Hematopoietic multipotent progenitor cell (in vitro differentiated cells): ENCODE measurements at places on chromosomes 16 and 17. TPM values are rescaled to one million over a fixed set of nuclear protein-coding genes. Genes with fewer than 3 reads are reported as not detected.

DNA sequence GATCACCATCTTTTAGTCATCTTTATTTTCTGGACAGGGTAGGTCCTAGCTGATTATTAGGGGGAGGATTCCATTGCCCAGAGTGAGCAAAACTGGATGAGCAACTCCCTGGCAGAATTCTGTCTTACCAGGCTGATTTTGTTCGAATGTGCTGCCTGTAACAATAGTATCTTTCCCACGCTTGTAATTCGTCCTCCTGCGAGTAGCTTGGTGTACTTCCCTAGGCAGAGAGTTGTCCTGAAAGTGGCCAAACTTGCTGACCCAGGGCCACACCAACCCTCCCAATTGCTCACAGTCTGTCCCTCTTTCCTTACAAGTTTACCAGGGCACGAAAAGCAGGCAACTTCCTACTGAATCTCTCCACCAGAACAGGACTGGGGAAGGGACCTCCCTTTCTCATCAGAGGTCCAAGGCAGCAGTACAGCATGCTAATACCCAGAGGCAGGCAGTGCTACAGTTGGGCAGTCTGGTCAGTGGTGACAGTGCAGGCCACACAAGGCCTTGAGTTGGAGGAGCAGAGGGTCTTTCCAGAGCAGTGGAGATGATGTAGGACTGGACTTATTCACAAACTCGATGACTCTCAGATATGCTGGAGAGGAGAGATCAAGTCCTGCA is 67.8 kb upstream of the NLK start:
- DNase-seq: no peak

- DNase-seq: no peak
These were observed 138.4 kb upstream of the DNAH9 start for GRCh38 chr17:11459861-11460331.

DNA sequence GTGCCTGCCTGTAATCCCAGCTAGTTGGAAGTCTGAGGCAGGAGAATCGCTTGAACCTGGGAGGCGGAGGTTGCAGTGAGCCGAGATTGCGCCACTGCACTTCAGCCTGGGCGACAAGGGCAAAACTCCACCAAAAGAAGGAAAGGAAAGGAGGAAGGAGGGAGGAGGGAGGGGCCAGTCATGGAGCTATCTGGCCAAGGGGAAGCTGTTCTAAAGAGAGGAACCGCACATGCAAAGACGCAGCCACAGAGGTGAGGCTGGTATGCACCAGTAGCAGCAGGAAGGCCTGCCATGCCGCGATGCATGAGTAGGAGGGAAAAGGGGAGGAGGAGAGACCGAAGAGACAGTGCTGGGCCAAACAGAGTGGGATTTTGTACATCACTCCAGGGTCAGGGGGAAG is 35.9 kb downstream of the HSBP1 start:
- peak; percentile 26 for DNase-seq

SDR42E2 gene
- total RNA-seq: 0.27 TPM

- DNase-seq: no peak
These were observed 438.8 kb upstream of the C16orf82 start for GRCh38 chr16:26627958-26628357.

PSMB10 gene
- total RNA-seq: 281 TPM

GRCh38 chr17:71412803-71413202 is 708.0 kb upstream of the SOX9 start:
- DNase-seq: no peak

SLC13A2 gene
- not detected for total RNA-seq

- DNase-seq: peak; percentile 85
These were observed 2.5 kb downstream of the P2RX1 start for GRCh38 chr17:3913531-3914311.

DNA sequence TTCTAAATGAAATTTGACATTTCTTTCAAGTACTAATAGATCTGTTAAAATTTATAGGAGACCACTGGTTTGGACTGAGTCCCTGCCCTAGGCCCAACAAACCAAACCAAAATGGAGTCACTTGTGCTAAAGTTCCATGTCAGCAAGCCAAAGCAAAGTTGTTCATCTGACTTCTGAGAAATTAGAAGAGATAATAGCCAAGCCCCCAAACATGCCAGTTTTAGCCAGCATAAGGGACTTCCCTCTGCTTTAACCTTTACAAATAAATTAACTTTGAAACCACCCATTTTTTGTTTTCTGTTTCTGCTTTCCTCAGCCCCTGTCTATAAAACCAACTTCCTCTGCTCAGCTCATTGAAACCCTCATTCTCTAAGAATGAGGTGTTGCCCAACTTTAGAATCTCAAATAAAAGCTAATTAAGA is 18.9 kb downstream of the CDR2 start:
- DNase-seq: no peak

DNA sequence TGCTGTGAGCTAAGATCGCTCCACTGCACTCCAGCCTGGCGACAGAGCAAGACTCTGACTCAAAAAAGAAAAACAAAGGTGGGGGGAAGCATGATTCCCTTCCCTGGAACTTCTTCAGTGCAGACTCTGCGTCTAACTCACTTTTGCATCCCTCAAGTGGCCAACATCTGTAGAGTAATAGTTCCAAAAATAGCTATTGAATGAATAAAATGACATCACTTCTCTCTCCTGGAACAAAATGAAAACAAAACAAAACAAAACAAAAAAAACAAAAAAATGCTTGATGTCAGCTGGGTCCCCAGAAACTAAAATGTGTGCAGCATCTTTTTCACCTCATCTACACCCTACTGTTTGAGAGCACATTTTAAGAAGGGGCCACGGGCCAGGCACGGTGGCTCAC is 197.7 kb upstream of the NOG start:
- no peak for DNase-seq

DNA sequence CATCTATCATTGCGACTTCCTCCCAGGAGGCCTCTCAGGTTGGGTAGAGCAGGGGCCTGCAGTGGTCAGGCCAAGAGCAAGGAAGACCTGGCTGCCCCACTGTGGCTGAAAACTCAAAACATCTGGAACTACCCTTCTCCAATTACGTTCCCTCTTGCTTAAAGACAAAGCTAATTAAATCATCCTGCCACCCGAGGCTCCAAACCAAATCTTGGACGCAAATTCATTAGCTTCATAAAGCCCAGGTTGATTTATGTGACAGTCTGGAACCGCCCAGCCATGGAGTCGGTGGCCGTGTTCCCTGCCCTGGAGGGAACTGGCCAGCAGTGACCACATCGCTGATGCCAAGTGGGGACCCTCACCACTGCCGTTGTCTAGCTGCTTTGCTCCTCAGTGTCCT is 21.4 kb downstream of the GRIN2C start:
- DNase-seq: no peak

GRCh38 chr16:75402821-75403475 is 30.4 kb downstream of the CFDP1 start:
- DNase-seq: no peak

RNF222 gene
- 0.27 TPM for total RNA-seq

DNA sequence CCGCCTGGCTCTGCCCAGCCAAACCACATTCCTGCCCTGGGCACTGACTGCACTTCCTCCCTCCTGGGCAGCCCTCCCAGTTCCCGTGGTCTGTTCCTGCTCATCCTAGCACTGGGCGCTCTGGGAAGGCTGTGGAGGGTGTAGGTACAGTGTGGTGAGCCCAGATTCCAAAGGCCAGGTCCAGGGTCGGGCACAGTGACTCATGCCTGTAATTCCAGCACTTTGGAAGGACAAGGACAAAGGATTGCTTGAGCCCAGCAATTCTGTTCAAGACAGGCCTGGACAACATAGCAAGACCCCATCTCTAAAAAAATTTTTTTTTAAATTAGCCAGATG is 30.6 kb downstream of the C16orf74 start:
- DNase-seq: no peak

GRCh38 chr16:13866073-13866472 is 53.9 kb upstream of the ERCC4 start:
- peak; percentile 61 for DNase-seq

RASL10B gene
- total RNA-seq: 2.2 TPM

RNF112 gene
- total RNA-seq: under 0.01 TPM

HEATR9 gene
- total RNA-seq: not detected

DNA sequence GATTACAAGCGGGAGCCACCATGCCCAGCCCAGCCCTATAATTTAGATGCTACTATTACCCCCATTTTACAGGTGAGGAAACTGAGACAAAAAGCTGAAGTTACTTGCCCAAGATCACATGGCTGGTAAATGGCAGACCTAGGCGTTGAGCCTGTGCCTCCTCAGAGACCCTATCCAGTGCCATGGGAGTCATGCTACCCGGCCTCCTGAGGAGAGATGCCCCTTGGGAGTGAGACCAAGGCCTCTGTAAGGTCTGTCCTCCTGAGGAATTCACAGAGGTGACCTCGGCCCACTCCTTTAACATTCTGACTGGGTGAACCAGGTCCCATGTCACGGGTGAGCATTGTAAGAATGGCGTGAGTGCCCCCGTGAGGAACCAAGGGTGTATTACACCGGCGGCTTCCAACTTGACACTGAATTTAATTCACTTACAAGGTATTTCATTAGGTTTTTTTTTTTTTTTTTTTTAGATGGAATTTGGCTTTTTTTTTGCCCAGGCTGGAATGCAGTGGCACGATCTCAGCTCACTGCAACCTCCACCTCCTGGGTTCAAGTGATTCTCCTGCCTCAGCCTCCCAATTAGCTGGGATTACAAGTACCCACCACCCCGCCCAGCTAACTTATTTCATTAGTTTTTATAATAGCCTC is 95.7 kb downstream of the ABCC6 start:
- DNase-seq: peak; percentile 35

DNA sequence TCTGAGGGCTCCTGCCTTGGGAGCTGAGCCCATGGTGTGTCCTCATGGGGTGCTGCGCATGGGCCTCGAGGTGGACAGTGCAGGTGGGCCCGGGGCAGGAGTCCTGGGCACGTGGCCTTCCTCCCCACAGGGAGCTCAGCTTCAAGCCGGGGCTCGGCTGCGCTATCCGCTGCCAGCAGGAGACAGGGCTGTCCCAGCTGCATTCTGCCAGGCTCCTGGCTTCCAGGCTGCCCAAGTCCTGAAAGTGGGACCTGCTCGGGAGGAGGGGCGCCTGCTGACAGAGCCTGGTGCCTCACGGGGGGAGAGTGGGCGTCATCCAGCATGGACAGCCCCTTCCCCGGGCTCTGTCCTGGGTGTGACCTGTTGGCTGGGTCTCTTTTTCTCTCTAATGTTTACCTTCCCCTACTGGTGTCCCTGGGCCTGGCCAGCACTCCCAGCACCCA is 7.1 kb downstream of the TRAF7 start:
- no peak for DNase-seq

GRCh38 chr16:11297492-11298142 is 16.5 kb upstream of the PRM1 start:
- DNase-seq: peak; percentile 31

DNA sequence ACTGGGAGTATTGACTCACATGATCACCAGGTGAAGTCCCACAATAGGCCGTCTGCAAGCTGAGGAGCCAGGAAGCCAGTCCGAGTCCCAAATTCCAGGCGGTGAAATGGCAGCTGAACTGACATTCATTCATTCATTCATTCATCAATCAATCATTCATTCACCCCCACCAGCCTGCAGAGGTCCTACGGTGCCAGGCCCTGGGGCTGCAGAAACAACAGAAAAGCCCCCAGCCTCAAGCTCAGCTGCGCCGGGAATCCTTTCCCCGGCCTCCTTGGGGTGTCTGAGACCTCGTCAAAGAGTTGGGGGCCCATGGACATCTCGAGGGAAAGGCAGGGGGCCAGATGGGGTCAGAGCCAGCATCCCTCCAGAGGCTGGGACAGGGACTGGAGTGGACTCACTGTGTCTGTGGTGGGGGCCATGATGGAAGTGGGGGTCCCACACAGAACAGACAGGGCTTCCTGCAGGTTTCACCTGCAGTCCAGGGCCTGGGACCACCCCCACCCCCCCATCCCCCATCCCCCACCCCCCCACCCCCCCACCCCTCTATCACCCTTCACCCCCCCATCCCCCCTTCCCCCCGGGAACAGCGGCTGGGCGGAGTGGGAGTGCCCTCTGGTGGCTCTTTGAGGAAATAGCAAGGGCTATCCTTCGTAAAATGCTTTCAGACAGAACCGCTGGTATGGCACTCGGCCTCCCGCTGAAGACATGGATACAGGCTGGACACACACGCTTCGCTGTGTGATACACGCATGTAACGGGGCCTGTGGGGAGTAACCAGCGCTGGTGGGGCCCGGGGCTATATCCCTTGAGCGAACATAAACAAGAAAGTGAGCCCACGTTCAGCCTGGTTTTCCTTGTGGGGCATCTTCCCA is 8.5 kb upstream of the ZC3H18 start:
- DNase-seq: peak; percentile 54

- no peak for DNase-seq
These were observed 25.0 kb upstream of the SYT17 start for GRCh38 chr16:19142939-19143598.

DNA sequence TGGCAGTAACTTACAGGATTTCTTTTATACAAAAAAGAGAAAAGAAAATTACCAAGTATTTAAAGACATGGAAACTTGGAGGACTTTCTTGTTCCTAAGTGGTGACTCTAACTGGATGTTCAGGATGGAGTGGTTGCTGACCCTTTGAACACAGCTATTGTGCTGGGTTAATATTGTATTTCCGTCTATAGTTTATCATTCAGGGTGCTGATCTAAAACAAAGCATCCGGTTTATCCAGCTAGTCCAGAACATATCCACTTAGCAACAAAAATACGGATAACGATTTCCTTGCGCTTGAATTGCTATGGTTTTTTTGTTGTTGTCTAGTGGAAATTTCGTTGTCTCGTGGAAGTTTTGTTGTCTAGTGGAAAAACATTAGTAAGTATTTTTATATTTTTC is 38.2 kb downstream of the SNTB2 start:
- no peak for DNase-seq

KRT12 gene
- not detected for total RNA-seq

DNA sequence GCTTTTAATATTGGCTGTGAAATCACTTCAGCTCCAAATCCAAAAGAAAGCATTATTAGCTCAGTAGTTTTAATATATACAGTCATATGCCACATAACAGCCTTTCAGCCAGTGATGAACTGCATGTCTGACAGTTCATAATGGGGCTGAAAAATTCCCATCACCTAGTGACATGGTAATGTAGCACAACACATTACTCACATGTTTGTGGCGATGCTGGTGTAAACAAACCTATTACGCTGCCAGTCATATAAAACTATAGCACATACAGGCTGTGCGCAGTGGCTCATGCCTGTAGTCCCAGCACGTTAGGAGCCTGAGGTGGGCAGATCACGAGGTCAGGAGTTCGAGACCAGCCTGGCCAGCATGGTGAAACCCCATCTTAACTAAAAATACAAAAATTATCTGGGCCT is 92.2 kb downstream of the TUBD1 start:
- DNase-seq: no peak

CCL14 gene
- total RNA-seq: not detected

FBXW10B gene
- total RNA-seq: not detected

DNA sequence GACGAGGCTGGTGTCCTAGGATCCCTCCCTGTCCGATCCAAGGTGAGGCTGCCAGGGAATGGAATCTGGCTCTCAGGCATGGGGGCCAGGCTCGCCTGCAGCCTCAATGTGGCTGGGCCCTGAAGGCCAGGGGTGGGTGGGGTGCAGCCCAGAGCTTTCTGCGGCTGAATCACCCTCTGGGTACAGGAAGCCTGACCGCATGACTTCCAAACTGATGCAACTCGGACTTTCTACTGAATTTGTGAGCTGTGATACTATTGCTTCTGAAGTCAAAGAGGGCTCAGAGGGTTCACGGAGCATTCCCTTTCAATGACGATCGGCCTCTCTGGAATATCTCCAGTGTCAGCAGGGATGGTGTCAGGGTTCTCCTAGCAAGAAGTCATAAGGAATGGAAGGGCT is 123.7 kb downstream of the METRNL start:
- no peak for DNase-seq

MT3 gene
- not detected for total RNA-seq
